ENCODE measurements at places on chromosomes 1 and 21.

- no peaks in the 10 kb centered on the region for H3K4me1 ChIP-seq
- H3K27me3 ChIP-seq, result no peaks in the 10 kb centered on the region
- H3K36me3 ChIP-seq, result peaks cover 57% of the 10 kb centered on the region
- no peak overlapping the region for H3K4me3 ChIP-seq
Measured at GRCh38 chr1:226362361-226362760, 45.5 kb downstream of the PARP1 start.

DNA sequence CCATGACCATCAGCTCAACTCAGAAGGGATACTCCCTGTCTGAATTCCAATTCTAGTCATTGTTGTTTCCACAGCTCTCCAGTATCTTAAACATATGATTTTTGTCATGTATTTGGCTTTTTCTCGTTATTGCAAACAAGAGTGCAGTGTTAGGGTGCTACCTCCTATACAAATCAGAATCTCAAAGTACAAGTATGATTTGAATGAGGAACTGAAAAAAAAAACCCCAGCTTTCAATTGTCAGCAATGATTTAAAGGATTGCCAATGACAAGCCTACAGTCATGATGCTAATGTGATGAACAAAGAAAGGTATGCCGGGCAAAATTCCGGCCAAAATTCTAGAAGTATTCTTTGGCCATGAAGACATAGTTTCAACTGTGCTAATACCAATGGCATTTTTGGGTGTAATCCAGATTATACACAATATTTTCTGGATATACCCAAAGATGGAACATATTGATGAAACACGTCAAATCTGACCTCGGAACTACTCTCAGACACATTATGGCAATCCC, 14.9 kb downstream of the TMEM35B start:
- H3K4me3 ChIP-seq, result no peak overlapping the region
- H3K27me3 ChIP-seq, result peaks cover 4% of the 10 kb centered on the region
- no peak overlapping the region for H3K27ac ChIP-seq
- H3K36me3 ChIP-seq, result no peaks in the 10 kb centered on the region

GRCh38 chr1:11384170-11384554, 94.8 kb upstream of the DISP3 start:
- peaks cover 2% of the 10 kb centered on the region for H3K36me3 ChIP-seq
- H3K4me3 ChIP-seq, result peak overlapping the region; percentile 42
- peaks cover 16% of the 10 kb centered on the region for H3K4me1 ChIP-seq
- DNase-seq, result no peak

GRCh38 chr1:166020210-166020609, 146.6 kb downstream of the FAM78B start:
- no peak for DNase-seq
- H3K4me3 ChIP-seq, result no peak overlapping the region
- H3K27ac ChIP-seq, result no peak overlapping the region
- no peaks in the 10 kb centered on the region for H3K36me3 ChIP-seq
- no peaks in the 10 kb centered on the region for H3K27me3 ChIP-seq

GRCh38 chr1:97063532-97063931, 341.9 kb downstream of the PTBP2 start:
- no peaks in the 10 kb centered on the region for H3K4me1 ChIP-seq
- no peaks in the 10 kb centered on the region for H3K27me3 ChIP-seq
- H3K27ac ChIP-seq, result no peak overlapping the region

DNA sequence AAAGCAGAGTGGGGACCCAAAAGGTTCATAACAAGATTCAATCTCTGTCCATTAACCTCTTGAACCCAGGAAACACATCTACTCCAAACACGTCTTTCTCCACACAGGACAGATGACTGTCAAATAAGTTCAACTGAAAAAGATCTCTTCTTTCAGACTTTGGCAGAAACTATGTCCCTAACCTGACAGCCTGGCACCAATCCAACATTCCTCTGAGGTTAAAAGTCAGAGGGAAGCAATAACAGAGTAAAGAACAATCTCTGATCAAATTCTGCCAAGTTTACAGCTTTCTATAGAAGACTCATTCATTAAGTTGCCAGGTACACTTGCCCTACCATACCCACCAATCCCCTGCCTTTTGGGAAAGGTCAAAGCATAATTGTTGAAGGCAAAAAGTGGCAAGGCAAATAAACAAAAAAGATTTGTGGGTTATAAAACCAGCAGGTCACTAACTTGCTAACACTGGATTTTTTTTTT, 31.9 kb downstream of the OTUD7B start:
- no peak for DNase-seq
- no peak overlapping the region for H3K27ac ChIP-seq
- H3K36me3 ChIP-seq, result peaks cover 23% of the 10 kb centered on the region
- H3K27me3 ChIP-seq, result no peaks in the 10 kb centered on the region

DNA sequence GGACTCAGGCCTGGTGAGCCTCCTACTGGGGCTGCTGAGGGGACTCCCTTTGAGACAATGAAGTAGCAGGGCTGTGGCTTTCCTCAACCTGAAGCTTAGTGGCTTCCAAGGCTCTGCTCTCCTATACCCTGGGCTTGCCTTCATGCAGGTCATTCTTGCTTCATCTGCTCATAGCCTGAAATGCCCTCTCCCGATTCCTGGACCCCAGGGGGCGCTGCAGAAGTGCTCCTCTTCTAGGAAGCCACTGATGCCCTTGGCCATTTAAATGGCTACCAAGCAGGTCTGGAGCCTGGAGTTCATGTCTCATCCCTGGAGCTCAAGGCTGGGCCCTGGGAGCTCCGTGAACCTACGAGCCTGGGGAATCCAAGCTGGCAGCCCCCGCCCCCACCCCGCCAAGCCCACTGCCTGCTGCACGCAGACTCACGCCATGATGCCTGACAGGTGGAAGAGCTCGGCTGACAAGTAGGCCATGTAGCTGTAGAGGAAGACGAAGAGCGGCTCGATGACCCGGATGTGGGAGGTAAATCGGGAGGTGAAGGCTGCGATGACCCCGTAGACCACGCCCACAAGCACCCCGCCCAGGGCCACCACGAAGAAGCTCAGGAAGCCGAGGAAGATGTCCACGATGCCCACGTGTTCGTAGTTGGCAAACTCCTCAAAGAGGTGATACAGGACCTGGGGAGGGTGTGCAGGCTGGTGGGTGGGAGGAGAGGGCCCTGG, 45.7 kb downstream of the SLC9A1 start:
- no peaks in the 10 kb centered on the region for H3K27me3 ChIP-seq
- peaks cover 17% of the 10 kb centered on the region for H3K36me3 ChIP-seq
- no peak overlapping the region for H3K4me3 ChIP-seq
- H3K27ac ChIP-seq, result no peak overlapping the region

DNA sequence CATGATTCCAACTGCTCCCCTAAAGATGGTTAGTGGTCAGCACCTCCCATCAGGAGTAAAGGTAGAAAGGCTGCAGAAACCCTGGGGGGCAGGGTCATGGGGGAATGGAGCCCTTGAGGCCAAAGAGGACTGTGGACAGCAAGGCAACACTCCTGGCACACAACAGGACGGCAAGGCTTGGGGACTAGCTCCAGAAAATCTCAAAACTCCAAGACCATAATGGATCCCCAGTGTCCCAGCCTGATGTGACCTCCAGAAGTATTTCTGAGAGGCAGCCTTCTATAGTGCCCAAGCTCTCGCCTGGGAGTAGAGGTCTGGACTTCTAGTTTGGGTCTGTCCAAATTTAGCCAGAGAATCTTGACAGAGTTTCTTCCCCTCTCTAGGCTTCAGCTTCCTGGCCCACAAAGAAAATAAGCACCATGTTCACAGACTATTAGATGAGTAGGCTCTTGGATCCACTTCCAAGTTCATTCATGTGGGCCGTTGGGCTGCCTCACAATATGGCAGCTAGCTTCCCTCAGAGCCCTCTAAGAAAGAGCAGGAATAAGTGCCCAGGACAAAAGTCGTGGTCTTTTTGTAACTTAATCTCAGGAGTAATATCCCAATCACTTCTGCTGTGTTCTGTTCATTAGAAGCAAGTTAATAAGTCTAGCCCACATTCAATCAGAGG, 6.9 kb downstream of the CD2 start:
- H3K4me3 ChIP-seq, result peak overlapping the region; percentile 84
- peaks cover 95% of the 10 kb centered on the region for H3K36me3 ChIP-seq
- peaks cover 3% of the 10 kb centered on the region for H3K27me3 ChIP-seq
- H3K4me1 ChIP-seq, result peaks cover 67% of the 10 kb centered on the region
- H3K27ac ChIP-seq, result peak overlapping the region; percentile 100

DNA sequence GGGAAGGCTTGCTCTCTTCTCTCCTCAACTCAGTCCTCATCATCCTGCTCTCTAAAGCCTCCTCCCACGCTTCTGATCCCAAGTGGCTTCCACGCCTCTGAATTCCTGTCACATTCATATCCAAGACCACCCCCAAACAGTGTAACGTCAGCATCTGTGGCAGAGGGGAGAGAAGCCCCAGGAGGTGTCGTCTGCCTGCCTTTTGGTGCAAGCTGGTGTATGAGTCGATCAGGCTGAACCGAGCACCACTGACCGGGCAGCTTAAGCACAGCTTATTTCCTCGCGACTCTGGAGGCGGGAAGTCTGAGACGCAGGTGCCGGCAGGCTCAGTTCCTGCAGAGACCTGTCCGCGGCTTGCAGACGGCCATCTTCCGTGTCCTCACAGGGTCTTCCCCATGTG, 123.8 kb upstream of the RAB4A start:
- H3K27ac ChIP-seq, result no peak overlapping the region
- no peaks in the 10 kb centered on the region for H3K36me3 ChIP-seq
- H3K27me3 ChIP-seq, result peaks cover 12% of the 10 kb centered on the region
- no peaks in the 10 kb centered on the region for H3K4me1 ChIP-seq
- H3K4me3 ChIP-seq, result no peak overlapping the region
- no peak for DNase-seq

DNA sequence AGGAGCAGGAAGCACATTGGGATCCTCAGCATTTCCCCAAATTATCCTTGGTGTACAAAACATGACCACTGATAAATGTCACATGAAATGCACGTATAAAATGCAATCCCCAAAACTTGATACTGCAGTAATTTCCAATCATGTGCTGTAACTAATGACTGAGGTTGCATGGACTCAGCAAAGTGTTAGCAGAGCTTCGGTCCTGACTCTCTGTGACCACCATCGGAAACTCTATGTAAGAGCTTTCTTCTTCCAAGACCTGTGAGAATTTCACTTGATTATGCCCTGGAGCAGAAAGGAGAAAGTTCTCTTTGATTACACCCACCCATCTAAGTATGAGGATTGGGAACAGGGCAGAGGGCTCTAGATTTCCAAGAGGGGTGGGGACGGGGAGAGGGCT, 908 bp downstream of the CD53 start:
- peak overlapping the region; percentile 99 for H3K4me3 ChIP-seq
- H3K4me1 ChIP-seq, result peaks cover 52% of the 10 kb centered on the region
- no peak for DNase-seq
- H3K27ac ChIP-seq, result peak overlapping the region; percentile 98
- H3K36me3 ChIP-seq, result peaks cover 23% of the 10 kb centered on the region
- H3K27me3 ChIP-seq, result no peaks in the 10 kb centered on the region

DNA sequence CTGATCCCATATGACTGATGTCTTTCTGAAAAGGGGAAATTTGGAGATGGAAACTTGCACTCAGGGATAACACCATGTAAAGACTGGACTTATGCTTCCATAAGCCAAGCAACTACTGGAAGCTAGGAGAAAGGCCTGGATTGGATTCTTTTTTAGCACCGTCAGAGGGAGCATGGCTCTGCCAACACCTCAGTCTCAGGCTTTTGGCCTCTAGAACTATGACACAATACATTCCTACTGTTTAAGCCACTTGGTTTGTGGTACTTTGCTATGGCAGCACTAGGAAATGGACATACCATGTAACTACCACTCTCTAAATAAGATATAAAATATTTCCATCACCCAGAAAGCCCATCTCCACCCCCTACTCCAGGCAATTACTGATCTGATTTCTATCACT, 139.7 kb downstream of the CYYR1 start:
- H3K4me1 ChIP-seq, result no peaks in the 10 kb centered on the region
- peaks cover 2% of the 10 kb centered on the region for H3K27me3 ChIP-seq
- no peak overlapping the region for H3K27ac ChIP-seq
- H3K36me3 ChIP-seq, result no peaks in the 10 kb centered on the region
- no peak for DNase-seq

DNA sequence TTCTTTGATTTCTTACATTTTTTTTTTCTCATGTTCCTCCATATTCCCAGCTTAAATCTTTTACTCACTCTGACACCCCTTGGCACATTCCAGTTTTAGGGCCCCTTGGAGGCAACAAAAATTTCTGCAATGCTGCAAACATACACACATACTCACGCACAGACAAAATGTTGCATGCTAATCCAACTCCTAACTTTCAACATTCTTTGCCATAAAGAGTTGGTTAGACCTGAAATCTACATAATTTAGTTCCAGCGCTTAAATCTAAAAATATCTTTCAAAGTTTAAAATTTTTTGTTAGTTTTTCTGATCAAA, 103.9 kb downstream of the PTPN14 start:
- H3K27me3 ChIP-seq, result no peaks in the 10 kb centered on the region
- peak overlapping the region; percentile 73 for H3K27ac ChIP-seq
- DNase-seq, result no peak
- H3K36me3 ChIP-seq, result peaks cover 20% of the 10 kb centered on the region
- H3K4me3 ChIP-seq, result no peak overlapping the region
- H3K4me1 ChIP-seq, result peaks cover 78% of the 10 kb centered on the region

DNA sequence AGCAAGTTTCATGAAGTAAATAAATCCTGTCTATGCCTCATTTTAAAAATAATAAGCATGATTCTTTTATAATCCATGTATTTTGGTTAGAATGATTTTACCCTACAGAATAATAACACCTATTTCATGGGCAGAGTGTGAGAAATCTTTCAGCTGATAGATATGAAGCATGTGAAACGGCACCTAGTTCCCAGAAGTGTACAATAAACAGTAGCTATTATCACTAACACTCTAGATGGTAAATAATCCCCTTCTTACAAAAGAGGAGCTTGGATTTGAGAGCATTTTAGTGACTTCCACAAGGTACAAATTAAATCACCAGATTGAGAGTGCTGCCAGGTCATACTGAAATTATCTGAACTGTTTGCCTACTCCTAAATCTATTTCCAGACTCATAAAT, 95.3 kb upstream of the NRIP1 start:
- no peaks in the 10 kb centered on the region for H3K36me3 ChIP-seq
- no peaks in the 10 kb centered on the region for H3K4me1 ChIP-seq

GRCh38 chr1:116131866-116132605, 20.8 kb downstream of the MAB21L3 start:
- peaks cover 12% of the 10 kb centered on the region for H3K4me1 ChIP-seq
- DNase-seq, result no peak
- H3K27ac ChIP-seq, result no peak overlapping the region
- no peaks in the 10 kb centered on the region for H3K36me3 ChIP-seq

Measured in activated T-helper 1 cell treated with anti-CD3 and anti-CD28 coated beads, Interleukin-12 subunit alpha, Interleukin-12 subunit beta, Interleukin-2, Interleukin-4 antibody, amounts not matched to agents 30 ng/mL and 10 ng/mL and 1 ng/mL, durations not matched to agents 14 hours and 24 hours and 36 hours (primary cell).